ENCODE measurements at places on chromosomes 6 and 20.
A peak's percentile ranks its signal among the peaks of the same experiment; 100 is the strongest.

DNA sequence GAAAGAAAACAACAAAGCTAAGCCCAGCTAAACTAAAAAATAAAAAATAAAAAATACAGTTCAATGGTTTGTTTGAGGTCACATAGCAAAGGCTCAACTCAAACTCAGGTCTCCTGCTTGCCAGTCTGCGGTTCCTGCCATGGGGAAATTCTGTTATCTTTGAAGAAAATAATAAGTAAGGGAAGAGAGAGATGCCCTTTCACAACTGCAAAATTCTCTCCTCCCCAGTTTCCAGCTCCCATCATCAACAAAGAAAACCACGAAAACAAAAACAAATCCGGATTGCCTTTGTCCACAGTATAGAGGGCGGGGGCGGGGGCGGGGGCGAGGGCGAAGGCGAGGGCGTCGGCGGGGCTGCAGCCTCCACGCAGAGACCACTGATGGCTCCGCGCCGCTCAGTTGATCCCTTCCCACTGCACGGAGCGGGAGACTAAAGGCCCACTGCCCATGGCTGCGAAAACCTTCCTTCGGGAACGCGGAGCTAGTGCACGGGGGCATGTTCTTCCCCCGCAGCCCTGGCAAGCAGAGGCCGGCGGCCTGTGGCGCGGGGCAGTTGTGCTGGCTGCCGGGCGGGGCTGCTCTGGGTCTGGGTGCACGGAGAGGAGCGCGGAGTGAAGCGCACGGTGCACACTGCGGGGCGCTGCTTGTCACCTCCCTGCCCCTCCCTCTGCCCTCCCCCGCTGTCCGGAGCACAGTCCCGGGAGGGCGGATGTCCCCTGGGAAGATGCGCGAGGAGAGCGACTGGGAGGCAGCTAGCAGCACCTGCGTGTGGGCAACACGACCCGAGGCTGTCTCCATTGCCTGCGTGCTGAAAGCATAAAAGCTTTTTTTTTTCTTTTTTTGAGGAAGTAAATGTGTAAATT, 54.1 kb upstream of the TPD52L1 start:
- no peak for DNase-seq

- DNase-seq: no peak
Measured at GRCh38 chr6:17413313-17413750, 19.9 kb downstream of the CAP2 start.

GRCh38 chr20:6533761-6534479, 233.6 kb upstream of the BMP2 start:
- DNase-seq: peak; percentile 40

GRCh38 chr6:47701363-47701762, 3.0 kb downstream of the ADGRF4 start:
- DNase-seq: no peak

DNA sequence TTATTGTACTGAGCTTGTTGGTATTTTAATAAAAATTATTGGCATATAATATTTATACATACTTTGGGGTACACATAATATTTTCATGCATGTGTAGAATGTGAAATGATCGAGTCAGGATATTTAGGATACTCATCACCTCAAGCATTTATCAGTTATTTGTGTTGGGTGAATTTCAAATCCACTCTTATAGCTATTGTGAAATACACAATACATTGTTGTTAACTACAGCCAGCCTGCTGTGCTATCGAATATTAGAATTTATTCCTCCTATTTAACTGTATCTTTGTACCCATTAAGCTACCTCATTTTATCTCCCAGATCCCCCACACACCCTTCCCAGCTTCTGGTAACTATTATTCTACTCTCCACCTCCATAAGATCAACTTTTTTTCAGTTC, 14.6 kb upstream of the MICB start:
- no peak for DNase-seq

- peak; percentile 93 for DNase-seq
Measured at GRCh38 chr6:31546958-31547726, at the start of gene NFKBIL1. TSS of gene NFKBIL1 (plus strand) at chr6:31547608. CDS start at chr6:31547695, 87 bp downstream.

DNA sequence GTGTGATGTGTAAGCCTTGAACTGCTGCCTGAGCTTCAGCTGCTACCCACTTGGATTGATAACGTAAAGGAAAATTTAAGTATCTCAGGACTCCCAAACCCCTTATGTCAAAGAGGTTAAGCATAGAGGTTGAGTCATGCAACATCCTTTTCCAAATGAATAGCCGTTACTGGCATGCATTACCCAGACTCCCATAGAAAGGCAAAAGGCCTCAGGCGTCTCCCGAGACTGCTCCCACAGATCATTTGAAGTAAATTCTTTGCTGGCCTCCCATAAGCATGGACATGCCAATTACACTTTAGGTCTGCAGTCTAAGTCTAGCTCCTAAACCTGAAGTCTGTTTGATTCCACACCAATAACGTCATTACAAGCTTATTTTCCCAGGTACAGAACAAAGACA, 14.7 kb downstream of the IPCEF1 start:
- DNase-seq: no peak

DNA sequence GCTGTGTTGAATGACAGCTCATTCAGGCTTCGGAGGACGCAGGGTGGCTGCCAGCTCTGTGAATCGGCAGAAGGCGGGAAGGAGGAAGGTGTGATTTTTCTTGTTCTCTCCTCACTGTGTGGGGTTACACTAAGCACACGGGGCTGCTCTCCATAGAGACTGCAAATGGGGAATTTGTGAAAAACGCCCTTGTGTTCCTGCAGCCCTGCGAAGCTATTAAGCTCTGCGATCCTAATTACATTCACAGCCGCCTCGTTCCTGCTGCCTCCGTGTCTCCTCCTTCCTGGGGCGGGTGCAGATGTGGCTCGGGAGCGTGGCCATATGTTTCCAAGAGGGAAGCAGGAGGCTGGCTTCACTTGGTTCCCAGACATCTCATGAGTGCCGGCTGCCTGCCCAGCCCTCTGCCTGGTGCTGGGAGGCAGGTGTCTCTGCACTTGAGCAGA, 124.0 kb downstream of the TOX2 start:
- no peak for DNase-seq

DNA sequence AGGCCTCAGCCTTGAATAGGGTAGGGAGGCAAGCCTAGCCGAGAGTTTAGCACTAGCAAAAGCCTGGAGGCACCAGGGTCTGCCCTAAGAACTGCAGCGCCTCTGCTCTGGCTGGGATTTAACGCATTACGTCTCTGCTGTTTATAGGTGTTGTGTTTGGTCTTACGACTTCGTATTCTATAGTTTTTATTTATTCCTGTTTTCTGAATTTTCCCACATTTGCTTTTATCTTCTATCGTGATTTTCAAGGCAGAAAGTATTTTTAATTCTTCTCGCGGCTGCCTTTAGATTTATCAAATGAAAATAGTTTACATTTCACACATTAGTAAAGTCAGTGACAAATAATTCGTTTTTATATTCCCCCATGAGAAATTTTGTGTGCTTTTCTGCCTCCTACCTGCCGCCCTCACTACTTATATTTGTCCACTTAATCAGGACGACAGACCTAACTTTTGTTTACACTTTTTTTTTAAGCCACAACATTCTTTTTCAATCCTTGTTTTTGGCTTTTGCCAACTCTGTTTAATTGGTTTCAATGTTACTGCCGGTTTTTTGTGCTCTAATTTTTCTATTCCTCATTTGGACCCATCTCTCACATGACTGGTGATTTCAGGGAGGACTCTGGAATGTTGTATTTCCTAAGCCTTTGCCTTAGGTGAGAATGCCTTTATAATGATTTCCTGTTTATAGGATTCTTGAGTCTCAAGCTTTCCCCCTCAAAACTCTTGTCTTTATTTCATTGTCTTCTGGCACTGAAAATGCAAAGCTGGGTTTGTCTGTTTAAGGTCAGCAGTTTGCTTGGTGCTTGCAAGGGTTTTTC, 1.3 kb upstream of the LZTS3 start:
- no peak for DNase-seq

- DNase-seq: no peak
Measured at GRCh38 chr6:33193619-33194018, 1.4 kb upstream of the COL11A2 start.

DNA sequence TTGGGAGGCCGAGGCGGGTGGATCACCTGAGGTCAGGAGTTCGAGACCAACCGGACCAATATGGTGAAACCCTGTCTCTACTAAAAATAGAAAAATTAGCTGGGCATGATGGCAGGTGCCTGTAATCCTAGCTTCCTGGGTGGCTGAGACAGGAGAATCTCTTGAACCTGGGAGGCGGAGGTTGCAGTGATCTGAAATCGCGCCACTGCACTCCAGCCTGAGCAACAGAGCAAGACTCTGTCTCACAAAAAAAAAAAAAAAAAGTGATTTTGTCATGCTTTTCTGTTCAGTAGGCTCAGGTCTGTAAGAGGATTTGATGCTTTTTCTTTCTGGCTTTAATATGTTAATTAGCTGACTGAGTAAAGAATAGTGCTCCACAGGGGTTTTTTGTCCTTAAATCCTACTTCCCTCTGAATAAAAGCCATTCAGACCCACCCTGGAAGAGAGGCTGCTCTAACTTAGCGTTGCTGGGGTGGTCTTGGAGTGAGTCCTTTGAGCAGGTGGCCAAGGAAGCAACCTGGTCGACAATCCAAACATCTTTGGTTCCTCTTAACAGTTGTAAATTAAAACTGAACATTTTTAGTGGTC, 19.0 kb downstream of the MCM8 start:
- no peak for DNase-seq

GRCh38 chr6:56887086-56887485, 67.8 kb upstream of the BEND6 start:
- DNase-seq: no peak

DNA sequence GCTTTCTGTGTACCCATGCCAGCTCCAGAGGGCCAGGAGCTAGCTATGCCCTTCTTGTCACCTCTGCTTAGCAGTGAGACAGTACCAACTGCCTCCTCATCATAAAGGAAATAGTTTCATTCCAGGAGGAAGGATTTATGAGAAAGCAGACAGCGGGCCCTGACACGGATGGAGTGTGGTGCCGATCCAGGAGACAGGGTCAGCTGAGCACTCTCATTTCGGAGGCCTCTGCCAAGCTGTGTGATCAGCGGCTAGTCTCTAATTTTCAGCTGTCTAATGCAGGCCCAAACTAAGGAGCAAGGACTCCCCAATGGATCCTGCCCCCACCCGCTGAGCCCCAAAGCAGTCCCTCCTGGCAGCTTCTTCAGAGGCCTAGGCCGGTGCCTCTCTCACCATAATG, 103.1 kb downstream of the LRFN2 start:
- DNase-seq: no peak

GRCh38 chr6:11637266-11637665, 99.7 kb downstream of the TMEM170B start:
- no peak for DNase-seq

DNA sequence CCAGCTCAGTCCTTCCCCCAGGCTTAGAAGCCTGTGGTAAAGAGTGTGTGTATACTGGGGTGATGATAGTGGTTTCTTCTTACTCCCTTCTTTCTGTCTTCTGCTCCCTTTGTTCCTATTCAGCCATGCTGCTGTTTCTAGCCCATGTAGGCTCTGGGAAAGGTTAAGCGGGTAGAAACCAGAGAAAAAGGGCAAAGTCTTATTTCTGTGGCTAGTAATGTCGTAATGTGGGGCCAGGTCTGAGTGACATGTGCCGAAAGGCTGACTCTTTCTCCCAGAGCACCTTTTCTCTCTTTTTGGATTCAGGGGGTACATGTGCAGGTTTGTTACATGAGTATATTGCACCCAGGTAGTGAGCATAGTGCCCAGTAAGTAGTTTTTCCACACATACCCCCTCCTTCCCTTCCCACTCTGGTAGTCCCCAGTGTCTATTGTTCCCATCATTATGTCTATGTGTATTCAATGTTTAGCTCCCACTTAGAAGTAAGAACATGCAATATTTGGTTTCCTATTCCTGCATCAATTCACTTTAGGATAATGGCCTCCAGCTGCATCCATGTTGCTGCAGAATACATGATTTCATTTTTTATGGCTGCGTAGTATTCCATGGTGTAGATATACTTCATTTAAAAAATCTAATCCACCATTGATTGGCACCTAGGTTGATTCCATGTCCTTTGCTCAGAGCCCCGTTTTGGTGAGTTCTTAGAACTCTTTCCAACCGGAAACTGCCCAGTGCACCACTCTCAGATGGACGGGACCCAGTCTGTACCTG, 74.3 kb downstream of the EFHC1 start:
- DNase-seq: no peak

- DNase-seq: no peak
Measured at GRCh38 chr6:17484201-17484849, 90.9 kb downstream of the CAP2 start.

DNA sequence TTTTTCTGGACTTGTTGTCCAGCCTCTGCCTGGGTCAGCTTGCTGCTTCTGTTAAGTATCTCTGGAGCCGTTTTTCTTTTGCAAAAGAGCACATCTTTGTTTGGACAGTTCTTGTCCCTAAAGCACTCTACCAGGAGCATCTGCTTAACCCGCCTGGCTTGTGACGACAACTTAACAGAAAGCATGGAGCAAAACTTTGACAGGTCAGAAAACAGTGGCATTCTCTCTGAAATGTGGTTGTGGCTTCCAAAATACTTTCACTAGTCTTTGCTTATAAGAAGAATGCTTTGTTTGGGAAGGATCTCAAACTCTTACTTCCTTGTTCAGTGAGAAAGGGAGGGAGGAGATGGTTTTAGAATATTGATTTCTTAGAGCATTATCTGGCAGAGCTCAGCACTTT, 47.6 kb downstream of the CD109 start:
- DNase-seq: no peak

DNA sequence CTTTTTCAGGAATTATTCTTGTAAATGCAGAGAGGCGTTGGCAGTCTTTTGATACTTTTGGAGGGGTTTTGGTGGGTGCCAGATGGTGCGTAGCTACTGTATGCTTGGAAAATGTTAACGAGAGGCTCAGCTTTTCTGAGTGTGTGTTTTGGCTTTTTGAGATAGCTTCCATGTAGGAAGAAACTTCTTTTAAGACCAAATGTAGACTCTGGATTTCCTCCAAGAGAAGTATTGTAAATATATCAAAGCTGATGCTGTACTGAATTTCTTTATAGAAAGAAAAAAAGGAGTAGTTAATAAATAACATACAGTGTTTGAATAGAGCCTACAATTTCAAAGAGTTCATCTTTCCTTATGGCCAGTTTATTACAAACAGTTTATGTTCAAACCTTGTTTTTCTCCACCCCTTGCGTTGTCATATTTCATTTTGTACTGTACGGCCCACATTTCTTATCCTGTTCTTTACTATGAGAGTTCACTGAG, 16.7 kb downstream of the TIAM2 start:
- DNase-seq: no peak

DNA sequence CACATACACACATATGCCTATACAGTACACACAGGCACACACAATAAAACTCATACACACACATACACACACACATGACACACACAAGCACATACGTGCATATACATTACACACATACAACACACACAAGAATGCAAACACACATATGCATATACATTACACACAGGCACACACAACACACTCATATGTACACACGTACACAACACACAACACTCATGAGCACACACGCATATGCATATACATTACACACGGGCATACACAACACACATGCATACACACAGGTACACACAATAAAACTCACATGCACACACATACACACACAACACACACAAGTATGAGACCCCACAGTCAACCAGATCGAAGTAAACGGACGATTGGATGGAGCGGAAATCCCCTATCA, 238.2 kb downstream of the ERMARD start:
- no peak for DNase-seq

Data from AG09309 (cell line).